ENCODE measurements at places on chromosomes 12 and 14.

DNA sequence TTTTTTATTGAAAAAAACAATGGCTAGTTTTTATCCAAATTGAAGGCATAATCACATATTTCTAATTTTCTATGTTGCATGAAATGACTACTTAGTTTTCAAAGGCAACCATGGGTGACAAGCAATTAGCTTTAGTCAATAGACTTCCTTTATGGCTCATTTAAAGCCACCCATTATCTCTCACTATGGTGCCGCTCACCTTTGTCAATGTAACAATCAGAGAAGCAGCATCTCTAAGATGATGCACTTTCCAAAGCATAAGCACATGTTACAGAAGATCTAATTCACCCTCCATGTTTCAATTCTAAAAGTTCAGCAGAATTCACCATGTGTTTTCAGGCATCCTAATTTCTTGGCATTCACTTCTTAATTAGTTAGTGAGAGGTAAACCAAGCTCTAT lies 166.6 kb upstream of the RPL10L start:
- no peak for DNase-seq

DNA sequence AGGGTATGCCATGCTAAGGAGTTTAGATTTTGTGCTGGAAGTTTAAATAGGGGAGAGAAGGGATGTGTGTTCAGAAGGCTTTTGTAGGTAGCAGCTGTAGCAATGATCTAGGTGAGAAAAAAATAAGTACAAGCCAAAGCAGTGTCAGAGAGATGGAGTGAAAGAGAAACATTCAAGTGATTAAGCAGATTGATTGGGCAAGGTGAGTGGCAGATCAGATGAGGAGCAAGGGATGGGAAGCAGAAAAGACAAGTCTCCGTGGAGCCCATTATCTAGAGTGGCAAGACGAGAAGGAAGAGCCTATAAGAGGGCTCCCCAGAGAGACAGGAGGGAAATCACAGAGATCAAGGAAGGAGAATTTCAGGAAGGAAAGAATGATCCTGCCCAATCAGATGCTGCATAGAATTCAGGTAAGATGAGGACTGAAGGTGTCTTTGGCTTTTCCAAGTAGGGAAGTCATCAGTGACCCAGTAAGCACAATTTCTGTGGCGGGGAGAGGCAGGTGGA lies 133.5 kb downstream of the ETV6 start:
- no peak for DNase-seq

GRCh38 chr12:110280392-110280778 lies 662 bp upstream of the ATP2A2 start:
- no peak for DNase-seq

- DNase-seq = no peak
Measured at GRCh38 chr12:114694436-114695304, 10.7 kb upstream of the TBX3 start.

GRCh38 chr12:124147575-124147974 lies 147.3 kb upstream of the RFLNA start:
- DNase-seq = no peak

GRCh38 chr14:30283822-30284446 lies 275.0 kb upstream of the G2E3 start:
- no peak for DNase-seq

DNA sequence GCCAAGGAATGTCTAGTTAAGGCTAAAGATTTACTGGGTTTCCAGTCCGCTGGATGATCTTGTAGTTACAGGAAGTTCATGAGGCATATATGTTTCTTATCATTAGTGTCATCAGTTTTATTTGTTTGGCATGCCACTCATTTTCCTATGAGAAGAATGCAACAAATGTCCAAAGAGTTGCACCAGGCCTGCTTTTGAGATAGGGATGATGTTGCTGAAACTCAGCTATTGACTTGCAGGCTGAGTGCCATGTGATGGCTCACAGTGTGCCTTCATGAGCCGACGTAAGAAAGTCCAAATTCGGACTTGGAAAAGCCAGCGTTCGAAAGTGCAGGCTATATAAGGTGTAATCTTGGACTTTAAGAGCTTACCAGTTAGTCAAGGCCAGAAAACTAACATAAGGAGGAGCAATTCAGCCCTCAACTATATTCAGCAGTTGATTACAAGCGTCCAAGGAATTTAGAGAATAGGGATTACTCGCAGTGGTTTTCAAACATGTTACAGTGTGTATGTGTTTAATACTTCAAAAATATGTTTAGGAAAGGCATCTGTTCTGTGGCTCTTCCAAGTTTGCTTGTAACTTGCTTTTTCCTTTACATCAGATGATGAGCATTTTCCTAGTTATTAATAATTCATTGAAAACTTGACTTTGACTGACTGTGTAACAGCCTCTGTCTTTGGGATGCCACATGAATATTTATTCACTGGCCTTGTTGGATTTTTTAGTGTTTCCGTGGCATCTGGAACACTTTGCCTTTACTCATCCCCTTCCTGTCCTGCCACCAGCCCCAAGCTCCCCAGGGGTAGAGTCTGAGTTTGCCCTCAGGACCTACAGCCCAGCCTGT lies 101.3 kb downstream of the LGMN start:
- no peak for DNase-seq

DNA sequence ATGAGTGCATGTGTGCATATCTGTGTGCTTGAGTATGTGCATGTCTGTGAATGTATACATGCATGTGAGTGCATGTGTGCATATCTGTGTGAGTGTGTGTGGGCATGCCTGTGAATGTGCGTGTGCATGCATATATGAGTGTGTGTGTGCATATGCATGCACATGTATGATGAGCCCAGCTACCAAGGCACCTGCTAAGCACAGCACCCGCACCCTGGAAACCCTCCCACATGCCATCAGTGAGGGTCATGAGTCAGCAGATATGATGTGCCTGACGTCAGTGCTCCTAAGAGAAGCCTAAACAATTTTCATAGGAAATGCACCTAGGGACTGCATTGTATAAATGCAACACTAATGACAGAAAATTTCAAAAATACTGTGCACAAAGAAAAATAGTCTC lies 151.1 kb downstream of the KIF26A start:
- DNase-seq = no peak

DNA sequence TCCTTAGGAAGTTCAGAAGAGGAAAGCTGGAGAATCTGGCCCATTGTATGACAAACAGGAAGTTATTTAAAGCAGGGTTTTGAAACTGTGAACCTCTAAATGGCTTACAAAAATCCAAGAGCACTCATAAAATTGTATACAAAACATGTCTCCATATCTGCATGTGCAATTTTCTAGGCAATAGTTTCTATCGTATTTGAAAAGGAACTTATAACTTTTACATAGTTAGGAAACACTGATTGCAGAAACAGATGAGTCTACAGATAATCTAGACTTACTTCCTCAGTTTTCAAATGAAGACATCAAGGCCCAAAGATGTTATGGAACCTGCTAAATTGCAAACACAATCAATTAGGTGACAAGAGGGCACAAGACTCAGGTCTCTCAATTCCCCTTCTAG lies 53.3 kb upstream of the ETV6 start:
- DNase-seq = no peak

GRCh38 chr12:48329199-48329939 lies 21.4 kb downstream of the ZNF641 start:
- DNase-seq = no peak

- no peak for DNase-seq
Measured at GRCh38 chr14:22383515-22384166, 205.4 kb downstream of the DAD1 start.

DNA sequence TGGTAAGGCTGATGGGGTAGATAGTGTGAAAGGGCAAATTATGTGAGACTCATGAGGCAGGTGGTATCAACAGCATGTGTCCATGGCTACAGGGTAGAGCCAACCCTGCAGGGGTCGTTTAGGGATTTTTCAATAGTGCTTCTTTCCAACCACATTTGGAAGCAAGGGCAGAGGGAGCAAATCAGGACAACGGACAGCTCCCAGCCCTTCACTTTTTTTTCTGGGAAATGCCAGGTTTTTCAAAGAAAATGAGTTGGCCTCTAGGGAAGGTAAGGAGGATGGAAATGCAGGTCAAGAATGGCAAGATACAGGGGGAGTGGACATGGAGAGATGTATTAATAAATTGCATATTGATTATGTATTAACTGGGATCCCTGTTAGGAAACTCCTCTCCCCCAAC lies 4.9 kb upstream of the CMA1 start:
- no peak for DNase-seq

- DNase-seq = no peak
Measured at GRCh38 chr14:22280497-22281316, 308.3 kb downstream of the DAD1 start.

- DNase-seq = no peak
Measured at GRCh38 chr14:64703395-64704142, 655 bp upstream of the PLEKHG3 start.

DNA sequence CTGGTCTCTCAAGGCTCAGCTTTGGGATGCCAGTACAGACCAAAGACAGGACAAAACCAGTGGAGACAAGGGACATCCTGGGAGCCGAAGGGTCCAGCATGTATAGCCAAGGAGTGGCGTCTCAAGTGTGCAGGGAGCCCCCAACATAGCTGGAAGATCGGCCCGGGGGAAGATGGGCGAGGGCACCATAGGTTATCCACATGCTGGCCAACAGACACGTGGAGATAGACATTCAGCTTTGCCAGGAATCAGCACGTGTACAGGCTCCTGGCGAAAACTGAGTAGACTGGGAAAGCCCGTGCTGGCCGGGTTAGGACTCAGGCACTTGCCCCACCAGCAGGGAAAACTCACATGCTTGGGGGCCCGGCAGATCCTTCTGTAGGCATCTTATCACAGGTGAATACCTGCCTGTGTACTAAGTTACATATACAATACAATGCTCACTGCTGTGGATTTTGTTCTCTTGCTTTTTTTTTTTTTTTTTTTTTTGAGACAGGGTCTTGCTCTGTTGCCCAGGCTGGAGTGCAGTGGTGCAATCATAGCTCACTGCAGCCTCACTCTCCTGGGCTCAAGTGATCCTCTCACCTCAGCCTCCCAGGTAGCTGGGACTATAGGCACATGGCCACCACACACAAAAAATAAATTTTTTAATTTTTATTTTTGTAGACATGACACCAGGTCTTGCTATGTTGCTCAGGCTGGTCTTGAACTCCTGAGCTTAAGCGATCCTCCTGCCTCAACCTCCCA lies 5.6 kb upstream of the ANKRD9 start:
- no peak for DNase-seq

DNA sequence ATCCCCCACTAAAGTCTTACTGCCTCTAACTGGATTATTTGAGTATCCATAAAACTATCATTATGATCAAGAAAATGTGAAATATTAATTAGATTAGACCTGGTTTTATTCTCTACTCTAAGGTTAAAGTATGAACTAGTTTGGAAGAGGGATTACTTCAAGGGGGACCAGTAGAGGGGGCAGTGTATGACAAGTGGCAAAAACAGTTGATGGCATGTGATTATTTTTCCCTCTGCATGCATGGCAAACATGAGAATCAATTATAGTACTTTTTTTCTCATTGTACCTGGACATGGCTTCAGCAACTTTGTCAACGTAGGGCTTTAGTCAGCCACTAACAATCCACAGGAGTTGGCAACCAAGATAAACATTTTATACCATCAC lies 145.0 kb upstream of the SLC38A2 start:
- no peak for DNase-seq

GRCh38 chr12:109502332-109502731 lies 24.9 kb downstream of the UBE3B start:
- DNase-seq = no peak

DNA sequence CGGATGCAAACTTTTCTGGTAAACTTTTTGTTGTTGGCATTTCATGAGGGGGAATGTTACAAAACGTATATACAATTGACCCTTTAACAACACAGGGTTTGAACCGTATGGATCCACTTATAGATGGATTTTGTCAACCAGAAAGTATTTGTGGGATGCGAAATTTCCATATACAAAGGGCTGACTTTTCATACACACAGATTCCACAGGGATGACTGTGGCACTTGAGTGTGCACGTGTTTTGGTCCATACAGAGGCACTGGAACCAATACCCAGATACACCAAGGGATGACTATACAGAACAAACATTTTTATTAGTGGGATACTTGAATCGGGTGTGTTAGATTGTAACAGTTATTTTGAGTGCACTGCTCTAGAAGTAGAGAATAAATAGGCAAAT lies 29.8 kb upstream of the CCT2 start:
- peak; percentile 82 for DNase-seq

- DNase-seq = no peak
Measured at GRCh38 chr14:56295743-56296142, 177.5 kb downstream of the PELI2 start.

GRCh38 chr14:55107766-55108554 lies 21.1 kb upstream of the LGALS3 start:
- DNase-seq = peak; percentile 92

- DNase-seq = no peak
Measured at GRCh38 chr14:31205681-31206535, 1.7 kb downstream of the HECTD1 start.

DNA sequence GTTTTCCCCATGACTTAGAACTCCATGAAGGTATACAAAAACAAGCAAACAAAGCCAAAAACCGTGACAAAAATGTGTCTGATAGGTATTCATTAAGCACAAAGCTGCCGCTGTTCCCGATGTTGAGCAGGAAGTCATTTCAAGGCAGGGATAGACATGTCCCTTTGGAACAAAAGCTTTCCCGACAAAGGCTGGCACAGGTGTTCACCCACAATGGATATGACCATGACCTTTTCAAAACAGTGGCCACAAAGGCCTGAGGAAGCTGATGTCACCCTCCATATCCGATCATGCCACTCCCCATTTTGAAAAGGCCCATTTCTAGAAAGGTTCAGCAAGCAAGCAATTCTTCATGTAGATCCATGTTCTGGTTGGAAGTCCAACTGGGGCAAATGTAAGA lies 279.1 kb downstream of the BTG1 start:
- DNase-seq = no peak

DNA sequence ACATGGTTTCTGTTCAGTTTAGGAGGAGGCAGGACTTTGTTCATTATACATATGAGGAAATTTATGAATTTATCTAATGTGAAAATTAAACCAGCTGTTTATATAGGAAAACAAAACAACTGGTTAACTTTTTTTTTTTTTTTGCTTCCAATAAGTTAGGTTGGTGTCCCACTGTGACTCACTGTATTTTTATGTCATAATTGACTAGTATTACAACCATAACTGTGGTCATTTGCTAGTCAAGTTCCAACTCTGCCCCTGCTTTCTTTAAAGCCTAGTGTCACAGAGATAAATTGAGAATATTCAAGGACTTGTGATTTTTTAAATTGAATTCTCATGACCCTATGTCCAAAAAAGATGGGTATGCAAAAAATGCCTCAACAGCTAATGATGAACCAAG lies 227.7 kb downstream of the BCAT1 start:
- no peak for DNase-seq

DNA sequence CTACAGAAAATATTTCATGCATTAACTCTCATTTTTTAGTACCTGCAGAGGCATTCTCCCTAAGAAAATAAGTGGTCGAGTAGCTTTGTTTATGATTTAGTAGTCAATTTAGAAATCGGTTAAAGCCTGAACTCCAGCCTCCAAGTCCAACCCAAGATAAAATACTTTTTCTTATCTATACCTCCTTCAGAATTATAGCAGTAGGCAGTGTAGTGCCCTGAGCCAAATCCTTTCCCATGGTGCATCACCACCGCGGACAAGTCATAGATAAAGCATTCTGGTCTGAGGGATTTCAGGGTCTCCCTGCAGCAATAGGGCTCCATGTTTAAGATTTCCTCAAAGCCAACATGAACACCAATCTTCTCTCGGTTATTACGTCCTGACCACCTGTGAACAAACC lies 30.5 kb downstream of the USP44 start:
- no peak for DNase-seq

- DNase-seq = no peak
Measured at GRCh38 chr14:100609331-100609870, 22.2 kb upstream of the BEGAIN start.

GRCh38 chr12:131855521-131856142 lies 27.4 kb downstream of the MMP17 start:
- DNase-seq = no peak

GRCh38 chr12:8011331-8011730 lies 21.2 kb upstream of the FOXJ2 start:
- DNase-seq = no peak
